ENCODE measurements at places on chromosomes 6 and 20. TPM values are rescaled to one million over a fixed set of nuclear protein-coding genes. Genes with fewer than 3 reads are reported as not detected.

GRCh38 chr20:11677836-11678235 is 239.9 kb upstream of the BTBD3 start:
- H3K27ac ChIP-seq: no peak overlapping the region
- DNase-seq: no peak
- H3K36me3 ChIP-seq: no peaks in the 10 kb centered on the region
- no peaks in the 10 kb centered on the region for H3K4me1 ChIP-seq
- H3K4me3 ChIP-seq: no peak overlapping the region

DNA sequence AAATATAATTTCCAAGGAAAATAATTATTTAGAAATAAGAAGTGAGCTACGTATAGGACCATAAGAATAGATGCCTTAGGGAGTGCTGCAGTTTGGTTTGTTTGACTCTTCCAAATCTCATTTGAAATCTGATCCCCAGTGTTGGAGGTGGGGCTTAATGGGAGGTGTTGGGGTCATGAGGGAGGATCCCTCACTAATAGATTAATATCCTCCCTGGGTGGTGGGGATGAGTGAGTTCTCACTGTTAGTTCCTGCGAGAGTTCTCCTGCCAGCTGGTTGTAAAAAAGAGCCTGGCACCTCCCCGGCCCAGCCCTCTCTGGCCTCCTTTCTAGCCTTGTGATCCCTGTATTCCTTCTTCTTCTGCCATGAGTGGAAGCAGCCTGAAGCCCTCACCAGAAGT is 69.3 kb downstream of the RCAN2 start:
- no peak for DNase-seq
- H3K4me3 ChIP-seq: no peak overlapping the region
- no peaks in the 10 kb centered on the region for H3K4me1 ChIP-seq
- no peaks in the 10 kb centered on the region for H3K27me3 ChIP-seq
- no peaks in the 10 kb centered on the region for H3K36me3 ChIP-seq

GRCh38 chr20:62475772-62476055 is at the start of gene GATA5:
GATA5 (minus strand) TSS chr20:62475995; CDS start chr20:62475521, 474 bp downstream.
- peak within 1 kb of the TSS; percentile 4 for H3K4me3 ChIP-seq
- peaks cover 7% of the 10 kb centered on the region for H3K4me1 ChIP-seq
- H3K36me3 ChIP-seq: no peaks in the 10 kb centered on the region
- peaks cover 84% of the 10 kb centered on the region for H3K27me3 ChIP-seq
- no peak for DNase-seq

GRCh38 chr6:6090861-6091607 is 84.3 kb upstream of the NRN1 start:
- H3K4me3 ChIP-seq: no peak overlapping the region
- no peaks in the 10 kb centered on the region for H3K27me3 ChIP-seq
- no peak overlapping the region for H3K27ac ChIP-seq

DNA sequence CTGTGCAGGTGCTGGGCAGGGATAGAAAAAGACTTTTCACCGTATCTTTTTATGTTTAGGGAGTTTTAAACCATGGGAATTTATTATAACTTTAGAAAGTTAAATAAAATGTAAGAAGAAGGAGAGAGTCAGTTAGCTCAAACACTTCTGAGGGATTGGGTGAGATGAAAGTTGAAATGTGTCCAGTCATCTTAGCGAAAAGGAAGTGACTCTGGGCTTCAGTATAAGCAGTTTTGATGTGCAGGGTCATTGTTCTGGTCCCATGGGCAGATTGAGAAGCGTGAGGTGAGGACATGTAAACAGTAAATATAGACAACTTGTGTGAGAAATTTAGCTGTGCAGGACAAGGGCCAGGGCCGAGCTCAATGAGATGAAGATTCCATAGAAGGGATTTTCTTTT is 66.9 kb downstream of the TOX2 start:
- no peak for DNase-seq
- no peak overlapping the region for H3K4me3 ChIP-seq
- H3K4me1 ChIP-seq: no peaks in the 10 kb centered on the region
- H3K27me3 ChIP-seq: no peaks in the 10 kb centered on the region
- no peaks in the 10 kb centered on the region for H3K36me3 ChIP-seq

- no peak overlapping the region for H3K4me3 ChIP-seq
- H3K36me3 ChIP-seq: no peaks in the 10 kb centered on the region
- DNase-seq: no peak
- H3K27ac ChIP-seq: no peak overlapping the region
- H3K4me1 ChIP-seq: no peaks in the 10 kb centered on the region
Measured at GRCh38 chr20:9146649-9147048, 77.8 kb downstream of the PLCB4 start.

GRCh38 chr6:10655508-10656055 is 38.8 kb downstream of the C6orf52 start:
- no peak overlapping the region for H3K4me3 ChIP-seq
- no peaks in the 10 kb centered on the region for H3K4me1 ChIP-seq
- DNase-seq: no peak
- no peaks in the 10 kb centered on the region for H3K27me3 ChIP-seq
- no peak overlapping the region for H3K27ac ChIP-seq

GRCh38 chr6:138234363-138234762 is 16.1 kb upstream of the PBOV1 start:
- no peak overlapping the region for H3K4me3 ChIP-seq
- DNase-seq: no peak
- no peaks in the 10 kb centered on the region for H3K4me1 ChIP-seq
- no peaks in the 10 kb centered on the region for H3K27me3 ChIP-seq
- H3K36me3 ChIP-seq: no peaks in the 10 kb centered on the region
- no peak overlapping the region for H3K27ac ChIP-seq

GRCh38 chr6:128138694-128139093 is 237.8 kb upstream of the THEMIS start:
- H3K4me1 ChIP-seq: no peaks in the 10 kb centered on the region
- H3K4me3 ChIP-seq: no peak overlapping the region
- no peaks in the 10 kb centered on the region for H3K36me3 ChIP-seq
- no peak for DNase-seq
- no peaks in the 10 kb centered on the region for H3K27me3 ChIP-seq
- H3K27ac ChIP-seq: no peak overlapping the region

GRCh38 chr6:157528931-157529653 is 148.1 kb downstream of the ZDHHC14 start:
- DNase-seq: no peak
- H3K36me3 ChIP-seq: no peaks in the 10 kb centered on the region
- no peaks in the 10 kb centered on the region for H3K4me1 ChIP-seq
- H3K4me3 ChIP-seq: no peak overlapping the region
- no peak overlapping the region for H3K27ac ChIP-seq
- H3K27me3 ChIP-seq: no peaks in the 10 kb centered on the region

DNA sequence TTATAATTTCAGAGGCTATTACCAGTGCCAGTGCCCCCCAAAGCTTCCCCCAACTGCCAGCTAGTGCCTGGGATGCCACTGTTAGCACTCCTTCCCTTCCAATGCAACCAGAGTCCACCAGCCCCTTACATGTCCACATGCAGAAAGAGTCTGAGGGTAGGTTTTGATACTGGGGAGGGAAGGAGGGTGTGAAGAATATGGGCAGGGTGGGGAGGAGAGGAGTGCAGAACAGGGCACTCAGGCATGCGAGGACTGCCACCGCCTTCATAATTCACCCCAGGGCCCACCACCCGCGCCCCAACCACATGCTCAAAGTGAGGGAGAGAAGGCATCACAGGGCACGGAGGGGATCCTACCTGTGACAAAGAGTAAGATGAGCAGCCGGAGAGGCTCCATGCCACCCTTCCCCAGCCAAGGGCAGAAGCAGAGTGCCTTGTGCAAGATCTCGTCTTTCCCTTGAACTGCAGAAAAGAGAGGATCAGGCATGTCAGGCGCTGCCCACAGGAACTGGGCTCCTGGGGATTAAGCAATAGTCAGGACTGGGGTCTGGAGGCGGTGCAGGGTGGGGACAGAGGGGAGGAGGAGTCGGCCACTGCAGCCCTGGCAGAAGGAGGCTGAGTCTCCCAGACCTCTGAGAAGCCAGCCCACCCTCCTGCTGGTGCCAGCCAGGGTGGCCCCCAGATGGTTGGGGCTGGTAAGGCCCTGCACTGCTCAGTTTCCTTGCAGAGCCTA is at the start of gene TREM2:
Gene TREM2 (minus strand): TSS at position 430 of the 732 bp plus-strand sequence. CDS start 34 bp downstream, at position 396.
- H3K36me3 ChIP-seq: no peaks in the 10 kb centered on the region
- no peaks in the 10 kb centered on the region for H3K27me3 ChIP-seq
- H3K4me3 ChIP-seq: no peak within 1 kb of the TSS
- no peak for DNase-seq
- H3K4me1 ChIP-seq: no peaks in the 10 kb centered on the region
- H3K27ac ChIP-seq: no peak within 1 kb of the TSS

DNA sequence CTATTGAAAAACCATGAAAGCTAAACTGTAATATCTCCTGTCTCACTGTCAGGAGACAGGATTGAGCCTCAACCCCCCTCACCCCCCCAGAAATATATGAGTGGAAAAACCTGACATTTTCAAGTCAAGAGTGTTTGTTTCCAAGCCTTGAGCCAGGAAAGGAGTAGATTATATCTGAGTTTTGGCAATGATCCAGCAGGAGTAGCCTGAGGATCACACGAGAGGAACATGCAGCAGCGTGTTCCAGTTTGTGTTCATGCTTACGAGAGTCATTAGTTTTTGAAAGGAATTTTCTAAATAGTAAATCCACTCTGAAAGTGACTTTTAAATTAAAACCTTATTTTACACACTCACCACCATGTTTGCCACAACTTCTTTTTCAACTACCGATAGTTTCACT is 15.8 kb downstream of the IL22RA2 start:
- H3K27me3 ChIP-seq: no peaks in the 10 kb centered on the region
- no peaks in the 10 kb centered on the region for H3K36me3 ChIP-seq
- DNase-seq: peak; percentile 53
- no peaks in the 10 kb centered on the region for H3K4me1 ChIP-seq
- peak overlapping the region; percentile 66 for H3K27ac ChIP-seq

SLX4IP gene
- 6.9 TPM for total RNA-seq

STX16 gene
- 54.4 TPM for total RNA-seq

HLA-B gene
- total RNA-seq: 727 TPM

HLA-DQA2 gene
- total RNA-seq: 0.48 TPM

Measured in breast epithelium (tissue), 4 donors.